ENCODE measurements at places on chromosomes 11 and 22. TPM values are rescaled to one million over a fixed set of nuclear protein-coding genes. Genes with fewer than 3 reads are reported as not detected.

GRCh38 chr11:120273432-120273831, 33.5 kb downstream of the POU2F3 start:
- no peak for DNase-seq

DNA sequence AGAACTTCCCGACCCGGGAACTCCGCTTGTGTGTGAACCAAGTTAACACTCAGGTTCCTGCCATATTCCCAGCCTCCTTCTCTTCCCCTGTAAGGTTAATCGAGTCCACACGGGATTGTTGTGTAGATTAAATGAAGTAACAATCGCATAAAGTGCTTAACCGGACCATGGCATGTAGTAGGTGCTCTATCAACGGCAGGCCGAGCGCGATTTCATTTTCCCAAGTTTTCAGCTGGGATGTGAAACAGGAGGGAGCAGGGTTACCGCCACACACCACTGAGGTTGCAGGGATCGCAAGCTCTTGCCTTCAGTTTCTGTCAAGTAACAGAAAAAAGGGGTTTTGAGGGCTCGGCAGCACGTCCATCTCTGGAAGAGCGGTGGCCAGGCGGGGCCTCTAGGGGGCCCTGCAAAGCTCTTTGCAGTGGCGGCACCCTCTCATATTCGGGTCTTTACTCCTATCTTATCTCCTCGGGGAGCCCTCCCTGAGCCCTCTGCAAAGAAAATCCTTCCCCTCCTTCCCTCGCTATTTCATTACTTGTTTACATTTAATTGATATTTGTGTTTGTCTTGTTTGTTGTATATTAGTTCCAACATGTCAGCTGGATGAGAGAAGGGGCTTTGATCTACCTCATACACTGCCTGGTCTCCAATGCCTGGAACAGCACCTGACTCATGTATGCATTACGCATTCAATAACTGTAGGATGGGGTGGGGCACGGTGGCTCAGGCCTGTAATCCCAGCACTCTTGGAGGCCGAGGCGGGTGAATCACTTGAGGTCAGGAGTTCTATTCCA, 816 bp upstream of the PLEKHA7 start:
- no peak for DNase-seq

GRCh38 chr11:67277231-67277961, 11.1 kb downstream of the GRK2 start:
- peak; percentile 89 for DNase-seq

DNA sequence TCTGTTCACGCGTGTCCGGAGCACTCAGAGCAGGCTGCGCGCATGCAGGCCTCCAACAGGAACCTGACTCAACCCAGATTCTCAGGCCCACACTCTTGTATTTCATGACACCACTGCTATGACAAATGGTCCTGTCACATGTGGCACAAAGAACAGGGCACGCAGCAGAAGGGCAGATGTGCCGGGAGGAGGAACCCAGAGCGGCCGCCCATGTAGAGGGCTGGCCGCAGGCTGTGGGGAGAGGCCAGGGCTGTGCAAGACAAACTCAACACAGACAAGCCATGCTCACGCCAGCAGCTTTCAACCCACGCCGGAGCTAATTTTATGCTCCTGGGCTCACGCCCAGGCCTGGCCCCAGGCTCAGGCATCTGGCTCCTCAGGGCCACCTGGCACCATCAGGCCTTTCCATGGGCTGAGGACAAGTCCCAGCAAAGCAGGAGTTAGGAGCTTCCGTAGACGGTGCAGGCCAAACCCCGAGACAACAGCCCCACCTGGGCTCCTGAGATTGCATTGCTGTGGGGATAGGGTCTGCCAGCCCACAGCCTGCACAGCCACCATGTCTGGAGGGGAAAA, 40.0 kb downstream of the DUSP8 start:
- no peak for DNase-seq

DNA sequence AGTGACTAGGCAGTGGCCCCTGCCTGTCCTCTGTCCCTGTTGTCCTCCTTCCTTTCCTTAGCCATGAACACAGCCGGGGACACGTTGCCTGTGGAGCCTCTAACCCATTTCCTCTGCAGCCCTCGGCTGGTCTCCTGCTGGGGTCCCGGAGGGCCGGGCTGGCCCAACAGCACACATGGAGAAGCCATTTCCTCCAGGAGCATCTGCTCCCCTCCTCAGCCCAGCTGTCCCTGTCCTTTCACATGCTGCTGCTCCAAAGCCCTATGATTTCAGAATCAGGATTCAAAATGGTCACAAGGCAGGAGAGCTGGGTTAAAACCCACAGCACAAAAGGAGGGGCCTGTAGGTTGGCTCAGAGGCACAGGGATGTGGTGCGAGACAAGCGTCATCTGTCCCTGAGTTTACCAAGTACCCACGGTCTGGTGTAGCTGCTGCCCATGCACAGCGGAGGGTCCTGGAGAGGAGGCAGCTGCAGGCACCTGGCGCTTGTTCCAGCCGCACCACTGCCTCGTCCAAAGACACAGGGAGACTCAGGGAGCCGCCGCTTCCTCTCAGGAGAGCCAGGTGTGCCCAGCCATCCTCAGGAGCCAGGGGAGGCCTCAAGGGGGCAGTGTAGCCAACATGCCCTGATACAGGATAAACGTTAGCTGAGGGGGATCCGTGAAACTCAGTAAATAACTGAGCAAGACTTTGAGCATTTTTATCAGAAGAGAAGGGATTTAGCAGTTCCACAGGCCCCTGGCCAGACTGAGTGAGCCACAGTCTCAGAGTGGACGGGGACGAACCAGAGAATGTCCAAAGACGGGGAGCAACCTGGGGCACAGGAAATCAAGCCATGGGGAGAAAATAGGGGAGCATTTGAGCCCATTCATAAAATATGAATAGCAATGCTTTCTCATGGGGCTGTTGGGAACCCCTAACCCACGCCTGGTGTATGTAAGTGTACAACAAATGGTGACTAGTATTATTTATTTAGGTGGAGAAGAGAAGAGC, 3.9 kb upstream of the VSIG10L2 start:
- peak; percentile 70 for DNase-seq

DNA sequence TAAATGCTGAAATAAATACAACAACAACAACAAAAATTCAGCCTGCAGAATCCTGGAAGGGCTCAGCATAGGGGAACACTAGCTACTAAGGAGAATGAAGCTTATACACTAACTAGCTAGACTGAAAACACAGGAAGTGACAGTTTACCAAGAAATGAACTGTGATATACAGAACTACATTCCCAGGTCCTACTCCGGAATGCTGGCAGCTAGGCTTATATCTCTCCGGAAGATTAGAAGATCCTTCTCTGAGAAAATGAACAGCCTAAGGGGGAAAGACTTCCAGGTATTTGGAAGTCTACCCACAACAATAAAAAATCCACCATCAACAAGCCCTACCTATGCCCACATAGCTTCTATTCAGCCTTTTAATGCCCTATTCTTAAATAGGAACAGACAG, 31.0 kb downstream of the CCDC34 start:
- DNase-seq, result no peak

DNA sequence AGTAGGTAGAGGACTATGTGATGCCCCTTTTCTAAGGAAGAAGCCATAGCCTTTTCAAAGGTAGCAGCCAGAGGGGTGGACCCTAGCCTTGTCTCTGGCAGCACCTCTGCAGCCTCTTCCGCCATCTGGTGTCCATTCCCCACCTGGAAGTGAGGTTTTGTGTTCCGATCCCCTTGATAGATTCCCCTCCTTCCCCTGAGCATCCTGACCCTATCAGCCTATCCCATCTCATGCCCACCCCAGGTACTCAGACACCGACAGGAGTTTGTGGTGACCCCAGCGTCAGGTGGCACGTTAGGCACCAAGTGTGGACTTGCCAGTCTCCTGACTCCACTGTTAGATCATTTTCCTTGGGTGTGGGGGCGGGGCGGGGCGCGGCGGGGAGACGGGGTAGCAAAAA, 398 bp upstream of the FAM89B start:
- DNase-seq, result no peak

The MUC2 gene
- not detected for total RNA-seq

DNA sequence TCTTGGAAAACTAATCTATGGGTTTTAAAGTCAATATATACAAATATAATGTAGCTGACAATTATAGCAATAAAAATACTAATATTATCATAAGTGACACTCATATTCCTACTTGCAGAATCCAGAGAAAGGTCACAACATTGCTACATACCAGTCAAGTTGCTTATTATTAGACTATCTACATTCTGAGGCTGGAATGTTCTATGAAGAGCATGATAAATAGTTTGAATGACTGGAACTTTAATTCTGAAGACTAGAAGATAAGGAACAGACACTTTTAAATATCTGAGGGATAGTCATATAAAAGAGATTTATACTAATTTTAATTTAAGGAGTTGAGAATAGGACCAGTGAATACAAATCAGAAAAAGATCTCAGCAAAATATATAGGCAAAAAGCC, 146.0 kb downstream of the GUCY1A2 start:
- no peak for DNase-seq

The ATP6V1E1 gene
- total RNA-seq, result 102 TPM

DNA sequence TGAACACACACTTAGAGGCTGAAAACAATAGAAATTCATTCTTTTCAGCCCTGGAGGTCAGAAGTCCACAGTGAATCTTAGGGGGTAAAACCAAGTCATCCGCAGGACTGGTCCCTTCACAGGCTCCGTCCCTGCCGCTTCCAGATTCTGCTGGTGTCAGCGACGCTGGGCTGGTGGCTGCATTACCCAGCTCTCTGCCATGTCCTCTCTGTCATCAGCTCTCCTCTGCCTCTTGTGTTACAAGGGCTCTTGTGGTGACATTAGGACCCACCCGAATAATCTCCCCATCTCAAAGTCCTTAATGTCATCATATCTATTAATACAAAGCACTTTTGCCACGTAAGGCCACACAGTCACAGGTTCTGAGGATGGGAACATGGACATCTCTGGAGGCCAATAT, 47.7 kb upstream of the ANO1 start:
- no peak for DNase-seq

- peak; percentile 32 for DNase-seq
These were observed 70.2 kb downstream of the RTL6 start for GRCh38 chr22:44427611-44428470.

DNA sequence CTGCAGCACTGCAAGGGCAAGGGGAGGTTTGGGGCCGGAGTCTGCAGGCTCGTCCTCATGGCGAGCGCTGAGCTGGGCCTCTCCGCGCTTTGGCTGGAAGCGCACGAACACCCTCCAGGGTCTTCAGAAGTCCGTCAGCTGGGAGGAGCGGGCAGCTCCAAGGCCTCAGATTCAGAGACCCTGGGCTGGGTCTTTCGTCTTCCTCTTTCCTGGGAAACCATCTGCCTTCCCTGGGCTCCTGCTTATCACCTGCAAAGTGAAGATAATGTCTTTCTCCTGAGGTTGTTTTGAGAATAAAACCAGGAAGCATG, 525.6 kb downstream of the BRD1 start:
- DNase-seq, result no peak

GRCh38 chr11:70126494-70126893, 48.4 kb downstream of the ANO1 start:
- no peak for DNase-seq

DNA sequence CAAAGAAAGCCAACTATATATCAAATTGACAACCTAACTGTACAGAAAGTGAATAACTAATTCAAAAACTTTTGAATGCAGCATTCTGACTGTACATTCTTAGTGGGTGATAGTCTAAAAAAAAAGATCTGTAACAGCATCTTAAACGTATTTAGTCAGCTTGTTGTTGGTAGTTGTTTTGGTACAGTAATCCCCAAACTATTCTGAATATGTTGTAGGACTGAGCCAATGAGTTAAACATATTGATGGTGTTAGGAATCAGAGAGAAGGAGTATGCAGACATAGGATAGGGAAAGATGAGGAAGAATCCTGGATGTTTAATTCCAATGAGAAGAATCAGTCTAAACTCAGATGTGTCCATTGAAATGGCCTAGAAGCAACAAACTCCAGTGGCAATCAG, 41.9 kb upstream of the KIRREL3 start:
- DNase-seq, result no peak

The API5 gene
- 80.1 TPM for total RNA-seq

The PGA5 gene
- not detected for total RNA-seq

- DNase-seq, result no peak
These were observed 27.7 kb upstream of the APOL5 start for GRCh38 chr22:35690001-35690400.

- no peak for DNase-seq
These were observed at the start of gene TMEM25 for GRCh38 chr11:118530683-118531596. Gene TMEM25, plus strand, starts transcription at chr11:118531192. Its CDS starts 610 bp downstream, at chr11:118531802.

The DYNC2H1 gene
- total RNA-seq, result 35.4 TPM

DNA sequence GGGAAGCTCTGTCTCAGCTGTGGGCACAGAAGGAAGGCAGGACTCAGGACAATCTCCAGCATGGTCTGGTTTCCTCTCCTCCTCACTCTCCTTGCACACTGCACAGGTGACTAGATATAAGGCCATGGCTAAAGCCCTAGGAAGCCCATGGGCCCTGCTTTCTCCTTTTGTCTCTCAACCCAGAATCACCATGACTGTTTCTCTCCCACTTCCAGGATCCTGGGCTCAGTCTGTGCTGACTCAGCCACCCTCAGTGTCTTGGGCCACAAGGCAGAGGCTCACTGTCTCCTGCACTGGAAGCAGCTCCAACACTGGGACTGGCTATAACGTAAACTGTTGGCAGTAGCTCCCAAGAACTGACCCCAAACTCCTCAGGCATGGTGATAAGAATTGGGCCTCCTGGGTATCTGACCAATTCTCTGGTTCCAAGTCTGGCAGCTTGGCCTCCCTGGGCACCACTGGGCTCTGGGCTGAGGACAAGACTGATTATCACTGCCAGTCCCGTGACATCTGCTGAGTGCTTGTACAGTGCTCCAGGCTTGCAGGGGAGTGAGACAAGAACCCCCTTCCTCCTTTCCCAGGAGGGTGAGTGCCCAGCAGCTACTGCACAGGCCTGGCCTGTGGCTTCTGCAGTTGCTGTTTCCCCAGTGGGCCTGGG, 104.0 kb upstream of the TOP3B start:
- no peak for DNase-seq

The DDB1 gene
- total RNA-seq, result 161 TPM

GRCh38 chr11:22042081-22042480, 150.8 kb upstream of the ANO5 start:
- DNase-seq, result no peak

DNA sequence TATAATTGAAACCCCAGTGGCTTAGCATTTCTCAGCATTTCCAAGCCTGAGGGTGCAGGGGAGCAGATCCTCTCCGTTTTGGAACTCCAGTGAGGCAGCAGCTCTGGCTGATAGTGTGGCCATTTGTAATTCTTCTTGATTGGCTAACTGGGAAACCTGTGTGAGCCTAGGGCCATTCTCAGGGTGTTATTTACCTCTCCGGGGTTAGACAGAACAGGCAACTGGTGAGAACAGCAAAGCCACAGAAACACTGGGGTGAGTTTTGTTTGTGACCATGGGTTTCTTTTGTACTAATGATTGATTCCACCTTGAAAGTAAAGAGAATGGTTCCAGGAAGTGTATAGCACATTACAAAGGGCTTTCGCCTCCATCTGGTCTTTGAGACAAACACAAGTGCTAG, 2.4 kb upstream of the OR4X2 start:
- no peak for DNase-seq

The CCND1 gene
- 192 TPM for total RNA-seq

DNA sequence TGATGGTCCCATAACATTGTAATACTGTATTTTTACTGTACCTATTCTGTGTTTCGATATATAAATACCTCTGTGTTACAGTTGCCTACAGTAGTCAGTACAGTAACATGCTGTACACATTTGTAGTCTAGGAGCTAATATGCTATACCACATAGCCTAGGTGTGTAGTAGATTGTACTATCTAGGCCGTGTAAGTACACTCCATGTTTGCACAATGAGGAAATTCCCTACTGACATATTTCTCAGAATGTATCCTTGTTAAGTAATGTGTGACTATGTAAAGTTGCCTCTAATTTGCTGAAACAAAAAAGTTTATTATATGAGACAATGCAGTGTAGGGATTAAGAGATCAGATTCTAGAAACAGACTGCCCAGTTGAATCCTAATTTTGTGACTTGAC, 21.3 kb downstream of the CAPRIN1 start:
- no peak for DNase-seq

The HOATZ gene
- total RNA-seq, result not detected

The MMP7 gene
- not detected for total RNA-seq

The ASPHD2 gene
- 1.2 TPM for total RNA-seq

The DLG2 gene
- 17.3 TPM for total RNA-seq
